ENCODE measurements at places on chromosomes 3 and 15. TPM values are rescaled to one million over a fixed set of nuclear protein-coding genes. Genes with fewer than 3 reads are reported as not detected.
A peak's percentile ranks its signal among the peaks of the same experiment; 100 is the strongest.

KCNMB3 gene
- 7.4 TPM for total RNA-seq

CIB2 gene
- 5.8 TPM for total RNA-seq

CASR gene
- total RNA-seq = not detected

DNA sequence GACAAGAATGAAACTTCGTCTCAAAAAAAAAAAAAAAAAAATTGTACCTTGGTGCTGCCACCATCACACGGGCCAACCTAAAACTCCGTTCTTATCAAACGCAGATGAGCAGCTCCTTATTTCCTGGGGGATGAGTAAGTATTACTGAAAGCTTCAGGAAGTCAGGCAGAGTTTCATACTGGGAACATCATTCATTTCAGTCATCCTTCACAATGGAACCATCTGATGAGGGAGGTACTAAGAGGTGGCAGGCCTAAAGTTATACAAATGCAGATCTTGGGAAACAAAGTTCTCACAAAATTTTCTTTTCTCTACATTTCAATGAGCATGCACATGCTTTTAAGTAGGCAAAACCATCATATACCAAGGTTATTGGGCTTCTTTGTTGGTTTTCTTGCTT is 636.0 kb upstream of the LMCD1 start:
- DNase-seq = no peak
- no peak overlapping the region for H3K4me3 ChIP-seq
- no peaks in the 10 kb centered on the region for H3K4me1 ChIP-seq
- H3K27me3 ChIP-seq = no peaks in the 10 kb centered on the region

DNA sequence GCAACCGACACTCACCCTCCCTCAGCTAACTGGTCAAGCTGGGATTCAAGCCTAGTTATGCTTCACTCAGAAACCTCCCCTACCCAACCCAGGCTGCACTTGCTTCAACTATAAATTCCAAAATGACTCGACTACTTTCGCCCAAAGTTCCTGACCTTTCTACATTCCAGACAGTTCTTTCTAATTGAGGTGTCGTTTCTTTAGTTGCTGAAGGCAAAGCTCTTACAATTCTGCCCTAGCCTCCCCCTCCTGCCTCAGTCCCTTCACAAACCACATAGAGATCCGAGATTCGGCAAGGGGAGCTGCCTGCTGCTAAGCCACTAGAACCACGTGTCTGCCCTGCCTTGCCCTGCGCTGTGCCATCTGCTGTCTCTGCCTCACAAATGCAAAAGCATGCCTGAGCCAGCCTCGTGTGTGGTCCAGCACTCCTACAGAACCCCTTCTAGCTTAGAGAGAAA is 74.7 kb upstream of the SH3GL3 start:
- peak; percentile 22 for DNase-seq
- no peaks in the 10 kb centered on the region for H3K36me3 ChIP-seq
- H3K27ac ChIP-seq = 0 out of 2 replicates have a peak overlapping the region, but pooled peaks have one; percentile 25
- H3K27me3 ChIP-seq = no peaks in the 10 kb centered on the region
- no peak overlapping the region for H3K4me3 ChIP-seq

DNA sequence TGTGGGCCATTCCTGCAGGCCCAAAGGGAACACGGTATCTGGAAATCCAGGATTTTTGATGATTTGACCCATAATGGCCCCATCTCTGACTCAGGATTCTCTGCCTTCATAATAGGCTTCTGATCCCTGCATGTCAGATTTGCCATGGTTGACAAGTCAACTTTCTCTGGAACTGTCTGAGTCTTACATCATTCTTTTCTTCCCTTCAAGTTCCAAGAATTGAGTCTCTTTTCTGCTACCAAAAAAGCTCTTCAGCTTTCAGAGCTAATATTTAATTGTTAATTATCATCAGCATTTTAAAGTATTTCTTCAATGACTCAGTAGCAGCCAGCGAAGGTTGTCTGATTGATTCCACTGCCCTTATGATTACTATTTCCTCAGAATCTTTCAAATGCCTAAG is 244.4 kb upstream of the COL8A1 start:
- no peak overlapping the region for H3K4me3 ChIP-seq
- no peak overlapping the region for H3K27ac ChIP-seq
- H3K36me3 ChIP-seq = no peaks in the 10 kb centered on the region
- no peak for DNase-seq
- H3K27me3 ChIP-seq = no peaks in the 10 kb centered on the region

GRCh38 chr15:52529341-52529924 is 753 bp upstream of the MYO5A start:
- no peak overlapping the region for H3K27ac ChIP-seq
- H3K4me3 ChIP-seq = peak overlapping the region; percentile 68
- DNase-seq = no peak
- no peaks in the 10 kb centered on the region for H3K4me1 ChIP-seq
- no peaks in the 10 kb centered on the region for H3K36me3 ChIP-seq

GRCh38 chr15:78620527-78621421 is at the start of gene CHRNA3:
Gene CHRNA3 (minus strand): TSS chr15:78620996. CDS start chr15:78620794, 202 bp downstream.
- H3K4me3 ChIP-seq = no peak within 1 kb of the TSS
- no peak for DNase-seq
- H3K27me3 ChIP-seq = peaks cover 34% of the 10 kb centered on the region

DNA sequence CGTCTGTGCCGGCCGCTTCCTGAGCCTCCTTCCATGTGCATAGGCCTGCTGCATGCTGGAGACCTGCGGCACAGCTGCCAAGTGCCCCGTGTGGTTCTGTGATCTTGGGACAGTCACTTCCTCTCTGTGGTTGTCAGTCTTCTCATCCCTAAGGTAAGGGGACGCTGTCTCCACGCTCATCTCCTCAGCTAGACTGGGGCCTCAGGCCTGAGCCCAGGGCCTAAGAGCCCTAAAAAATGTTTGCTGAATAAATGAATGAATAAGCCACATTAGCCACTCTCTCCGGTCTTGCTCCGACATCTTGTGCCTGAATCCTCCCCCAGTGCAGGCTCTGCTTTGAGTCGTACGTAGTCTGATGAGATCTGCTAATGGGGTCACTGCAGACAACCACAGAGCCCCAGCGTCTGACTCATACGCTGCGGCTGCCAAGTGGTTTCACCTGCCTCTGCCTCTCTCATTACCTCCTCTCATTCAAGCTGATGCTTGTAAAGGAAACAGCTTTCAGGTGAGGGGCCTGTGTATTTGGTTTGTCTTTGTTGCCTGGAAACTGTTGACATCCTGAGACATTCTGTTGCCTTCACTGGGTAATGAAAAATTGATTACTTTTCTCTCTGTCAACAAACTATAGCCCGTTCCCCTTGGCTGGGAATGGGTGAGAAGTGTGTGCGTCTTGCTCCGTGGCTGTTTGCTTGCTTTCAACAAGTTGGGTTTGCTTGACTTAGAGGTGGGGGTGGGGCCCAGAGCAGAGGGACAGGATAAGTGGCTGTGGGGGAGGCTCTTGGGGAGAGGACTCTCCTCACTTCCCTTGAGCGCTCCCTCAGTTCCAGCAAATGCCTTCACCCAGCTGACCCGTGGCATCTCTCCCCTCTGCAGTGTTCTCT is 15.9 kb downstream of the RPLP1 start:
- peak; percentile 96 for DNase-seq
- H3K27ac ChIP-seq = peak overlapping the region; percentile 80
- no peaks in the 10 kb centered on the region for H3K36me3 ChIP-seq
- H3K4me1 ChIP-seq = peaks cover 55% of the 10 kb centered on the region
